Caudate nucleus (tissue), 63 donors: ENCODE measurements at places on chromosomes 6 and 20.

DNA sequence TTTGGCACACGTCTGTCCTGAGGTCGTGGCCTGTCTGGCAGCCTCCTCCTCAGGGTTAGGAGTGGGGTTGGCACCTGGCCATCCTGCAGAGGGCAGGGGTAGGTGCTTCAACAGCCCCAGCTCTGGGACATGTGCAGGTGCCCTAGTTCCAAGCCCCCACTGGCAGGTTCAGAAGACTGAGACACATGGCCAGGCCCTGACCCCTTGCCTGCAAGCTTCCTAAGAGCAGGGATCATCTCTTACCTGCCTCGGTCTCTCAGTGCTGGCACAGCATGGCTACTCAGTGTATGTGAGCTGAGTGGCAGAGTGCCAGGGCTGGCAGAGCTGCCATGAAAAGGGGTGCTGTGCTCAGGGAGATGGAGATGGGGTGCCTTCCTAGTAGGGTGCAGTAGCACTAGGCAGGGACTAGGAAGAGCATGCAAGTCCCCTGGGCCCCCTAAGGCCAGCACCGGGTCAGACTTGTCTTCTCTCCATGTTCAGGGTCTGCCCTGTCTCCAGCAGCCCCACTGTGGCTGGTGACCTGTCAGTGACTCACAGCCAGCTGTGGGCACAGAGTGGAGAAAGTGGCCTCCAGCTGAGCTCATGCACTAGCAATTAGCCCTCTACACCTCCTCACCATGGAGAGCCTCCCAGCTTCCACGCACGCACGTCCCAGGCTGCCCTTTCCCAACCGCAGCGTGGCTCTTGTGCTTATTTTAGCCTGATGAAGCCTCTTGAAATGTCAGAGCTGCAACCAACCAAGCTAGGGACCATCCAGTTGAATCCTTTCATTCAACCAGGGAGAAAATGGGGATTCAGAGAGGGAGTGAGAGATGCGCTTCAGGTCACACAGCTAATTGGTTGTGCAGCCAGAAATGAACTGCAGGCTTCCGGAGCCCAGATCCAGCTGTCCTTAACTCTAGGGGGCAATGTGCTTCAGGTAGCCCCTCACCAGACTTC lies 116.6 kb downstream of the MRPL14 start:
- DNase-seq, result no peak

- DNase-seq, result no peak
Measured at GRCh38 chr20:63234693-63235398, 859 bp upstream of the BIRC7 start.

- no peak for DNase-seq
Measured at GRCh38 chr6:41964201-41964887, 22.7 kb upstream of the CCND3 start.

DNA sequence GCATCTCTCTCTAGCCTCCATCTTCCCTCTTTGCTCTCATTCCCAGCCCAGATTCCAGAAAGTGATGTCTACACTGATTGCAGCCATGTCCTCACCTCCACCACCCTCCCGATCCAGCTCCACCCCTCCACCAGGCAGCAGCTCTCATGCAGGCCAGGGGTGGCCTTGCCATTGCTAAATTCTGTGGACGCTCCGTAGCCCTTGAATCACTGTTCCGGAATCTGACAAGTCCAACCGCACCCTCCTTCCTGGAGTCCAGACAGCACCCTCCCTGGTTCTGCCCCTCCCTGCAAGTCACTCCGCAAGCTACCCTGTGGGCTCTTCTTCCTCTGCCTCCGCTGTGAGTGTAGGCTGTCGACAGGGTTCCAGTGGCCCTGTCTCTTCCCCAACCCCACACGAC lies 26.2 kb downstream of the TNXB start:
- DNase-seq, result no peak

- no peak for DNase-seq
Measured at GRCh38 chr6:30960907-30961673, 20.3 kb downstream of the MUCL3 start.

- DNase-seq, result no peak
Measured at GRCh38 chr20:50133474-50134217, 19.9 kb downstream of the PEDS1 start.

- no peak for DNase-seq
Measured at GRCh38 chr20:59014680-59015389, 4.4 kb upstream of the TUBB1 start.

DNA sequence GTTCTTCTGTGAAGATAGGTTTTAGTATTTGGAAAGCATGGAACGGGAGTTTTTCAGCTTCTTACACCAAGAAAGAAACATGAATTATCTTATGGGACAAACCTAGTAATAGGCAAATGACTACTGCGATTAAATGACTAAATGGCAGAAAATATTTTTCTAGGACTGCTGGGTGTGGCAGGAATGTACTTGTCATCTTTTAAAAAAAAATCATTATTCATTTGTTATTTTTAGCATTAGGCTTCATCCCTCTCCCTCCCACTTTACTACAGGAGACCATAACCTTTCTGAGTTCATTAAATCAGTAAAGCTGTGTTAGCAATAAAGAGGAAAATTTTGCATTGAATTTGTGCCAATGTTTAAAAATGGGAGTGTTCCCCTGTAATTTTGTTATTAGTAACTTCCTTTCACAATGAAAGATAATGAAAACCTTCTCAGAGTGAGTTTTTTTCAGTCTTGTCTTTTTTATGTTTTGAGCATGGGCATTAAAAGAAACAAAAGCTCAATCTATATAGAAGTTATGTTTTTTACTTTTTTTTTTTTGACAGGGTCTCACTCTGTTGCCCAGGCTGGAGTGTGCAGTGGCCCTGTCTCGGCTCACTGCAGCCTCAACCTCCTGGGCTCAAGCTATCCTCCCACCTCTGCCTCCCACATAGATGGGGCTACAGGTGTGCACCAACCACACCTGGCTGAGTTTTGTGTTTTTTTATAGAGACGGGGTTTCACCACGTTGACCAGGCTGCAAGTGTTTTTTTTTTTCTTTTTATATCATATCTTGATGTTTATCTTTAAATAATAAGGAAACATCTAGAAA lies 105.6 kb upstream of the CLDN20 start:
- no peak for DNase-seq

GRCh38 chr6:166523782-166524559 lies 62.5 kb downstream of the RAMACL start:
- no peak for DNase-seq

GRCh38 chr20:60352017-60352416 lies 393.8 kb downstream of the CDH26 start:
- DNase-seq, result no peak

- DNase-seq, result no peak
Measured at GRCh38 chr6:129369737-129370136, 340.2 kb downstream of the ARHGAP18 start.

DNA sequence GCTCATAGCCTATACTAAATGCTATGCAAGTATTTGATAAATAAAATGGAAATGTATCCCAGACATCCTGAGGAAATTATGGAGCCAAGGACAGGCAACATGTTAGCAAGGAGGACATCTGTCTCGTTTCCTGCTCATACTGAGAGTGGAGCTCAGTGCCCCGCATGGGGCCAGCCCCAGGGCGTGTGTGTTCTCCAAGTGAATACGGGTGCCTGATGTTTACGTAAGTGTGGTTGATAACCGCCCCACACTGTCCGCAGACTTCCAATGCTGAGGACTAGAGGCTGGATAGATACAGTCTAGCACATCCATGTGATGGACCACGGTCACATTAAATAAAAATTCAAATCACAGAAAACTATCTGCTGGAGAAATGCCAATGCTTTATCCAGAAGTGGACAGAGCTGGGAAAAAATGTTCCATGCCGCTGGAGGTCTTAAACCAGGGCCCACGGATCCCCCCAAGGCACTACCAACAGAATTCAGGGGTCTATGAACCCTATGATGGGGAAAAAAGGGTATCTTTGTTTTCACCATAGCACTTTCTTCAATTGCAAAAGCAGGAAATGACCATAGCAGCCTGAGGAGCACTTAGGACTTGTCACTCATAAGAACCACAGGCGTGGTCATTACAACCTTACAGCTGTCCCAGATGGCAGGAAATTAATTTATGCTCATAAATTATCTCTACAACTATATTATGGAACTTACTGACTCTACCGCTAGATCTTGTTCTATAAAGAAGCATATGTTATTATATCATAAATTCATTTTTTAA lies 24.9 kb downstream of the TGM2 start:
- DNase-seq, result no peak

DNA sequence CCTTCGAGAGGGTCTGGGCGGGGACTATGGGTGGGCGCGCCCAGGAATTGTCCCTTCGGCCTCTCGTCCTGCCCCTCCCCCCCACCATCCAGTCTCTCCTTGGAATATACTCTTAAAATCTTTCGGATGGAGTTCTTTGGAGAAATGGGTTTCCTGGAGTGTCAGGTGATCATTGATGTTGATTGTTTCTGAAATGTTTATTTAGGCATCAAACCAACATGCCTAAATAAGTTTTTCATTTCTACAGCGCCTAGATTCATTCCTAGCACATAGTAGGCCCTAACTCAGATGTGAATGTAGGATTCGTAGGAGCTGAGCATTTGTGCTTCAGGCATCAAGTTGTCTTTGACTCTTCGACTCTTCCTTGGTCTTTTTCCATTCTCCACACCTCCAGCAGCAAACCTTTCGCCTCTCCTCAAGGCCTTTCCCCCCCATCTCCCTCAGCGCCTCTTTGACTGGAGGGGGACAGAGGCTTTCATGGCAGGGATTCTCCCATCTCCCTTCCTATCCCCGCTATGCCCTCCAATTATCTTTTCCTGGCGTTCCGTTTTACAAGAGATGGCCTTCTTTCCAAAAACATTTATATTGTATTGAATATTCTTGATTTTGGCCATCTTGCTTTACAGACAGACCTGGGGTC lies 610 bp downstream of the CASP8AP2 start:
- no peak for DNase-seq

DNA sequence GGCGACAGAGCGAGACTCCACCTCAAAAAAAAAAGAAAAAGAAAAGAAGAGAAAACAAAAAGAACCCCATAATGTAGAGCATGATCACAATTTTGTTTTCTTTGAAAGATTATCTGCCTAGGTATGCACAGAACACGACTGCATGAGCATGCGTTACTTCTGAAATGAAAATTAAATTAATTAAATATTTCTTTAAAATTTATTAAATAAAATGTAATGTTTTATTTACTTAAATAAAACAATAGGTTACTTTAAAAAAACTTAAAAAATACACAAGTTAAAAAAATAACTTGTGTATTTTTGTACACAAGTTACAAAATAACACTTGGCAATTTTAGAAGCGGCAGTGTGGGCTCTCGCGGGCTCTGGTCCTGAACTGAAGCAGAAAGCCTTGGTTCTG lies 107.8 kb downstream of the TFAP2A start:
- DNase-seq, result no peak

DNA sequence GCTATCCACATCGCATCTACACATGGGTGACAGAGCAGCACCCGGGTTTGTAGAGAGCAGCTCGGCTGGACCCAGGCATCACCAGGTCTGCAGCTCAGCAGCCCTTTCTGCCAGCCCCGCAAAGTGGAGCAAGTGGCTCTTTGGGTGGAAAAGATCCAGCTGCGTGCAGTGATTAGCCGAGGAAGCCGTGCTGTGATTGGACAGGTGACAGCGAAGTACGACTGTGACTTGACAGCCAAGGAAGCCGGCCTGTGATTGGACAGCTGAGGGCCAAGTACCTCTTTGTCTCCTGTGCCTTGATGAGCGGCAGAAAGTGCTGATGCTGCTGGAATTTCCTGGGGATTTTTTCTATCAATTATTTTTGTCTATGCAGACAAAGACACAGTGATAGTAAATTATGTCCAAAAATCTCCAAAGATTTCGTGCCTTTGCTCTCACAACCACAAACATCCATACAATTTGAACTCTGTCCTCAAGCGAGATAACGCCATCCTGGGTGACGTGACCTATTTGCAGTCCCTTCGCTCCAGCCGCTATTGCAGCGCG lies 62.3 kb upstream of the GPR31 start:
- no peak for DNase-seq

- DNase-seq, result no peak
Measured at GRCh38 chr6:150503586-150504339, 95.9 kb upstream of the PLEKHG1 start.

- DNase-seq, result no peak
Measured at GRCh38 chr6:56348578-56348977, 101.2 kb upstream of the COL21A1 start.

- DNase-seq, result no peak
Measured at GRCh38 chr20:51710361-51710894, 57.8 kb downstream of the ATP9A start.

DNA sequence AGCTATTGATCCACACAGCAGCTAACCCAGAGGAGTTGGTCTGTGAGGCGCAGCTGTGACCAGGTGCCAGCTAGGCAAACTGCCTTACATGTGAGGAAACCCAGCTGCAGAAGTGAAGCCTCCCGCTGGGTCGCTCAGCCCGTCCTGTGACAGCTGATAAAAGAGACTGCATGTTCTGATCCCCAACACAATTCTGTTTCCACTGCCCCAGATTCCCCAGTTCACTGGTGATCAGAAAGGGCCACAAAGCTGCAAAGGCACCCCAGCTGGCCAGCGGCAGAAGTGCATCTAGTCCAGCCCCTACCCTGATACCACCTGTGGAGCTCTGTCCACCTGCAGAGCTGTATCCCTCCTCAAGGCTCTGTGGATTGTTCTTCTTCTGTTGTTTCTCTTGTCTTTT lies 64.5 kb downstream of the CTNNBL1 start:
- DNase-seq, result no peak

- no peak for DNase-seq
Measured at GRCh38 chr20:47770935-47771334, 14.3 kb downstream of the SULF2 start.

- DNase-seq, result no peak
Measured at GRCh38 chr6:38319256-38320212, 320.2 kb downstream of the BTBD9 start.

DNA sequence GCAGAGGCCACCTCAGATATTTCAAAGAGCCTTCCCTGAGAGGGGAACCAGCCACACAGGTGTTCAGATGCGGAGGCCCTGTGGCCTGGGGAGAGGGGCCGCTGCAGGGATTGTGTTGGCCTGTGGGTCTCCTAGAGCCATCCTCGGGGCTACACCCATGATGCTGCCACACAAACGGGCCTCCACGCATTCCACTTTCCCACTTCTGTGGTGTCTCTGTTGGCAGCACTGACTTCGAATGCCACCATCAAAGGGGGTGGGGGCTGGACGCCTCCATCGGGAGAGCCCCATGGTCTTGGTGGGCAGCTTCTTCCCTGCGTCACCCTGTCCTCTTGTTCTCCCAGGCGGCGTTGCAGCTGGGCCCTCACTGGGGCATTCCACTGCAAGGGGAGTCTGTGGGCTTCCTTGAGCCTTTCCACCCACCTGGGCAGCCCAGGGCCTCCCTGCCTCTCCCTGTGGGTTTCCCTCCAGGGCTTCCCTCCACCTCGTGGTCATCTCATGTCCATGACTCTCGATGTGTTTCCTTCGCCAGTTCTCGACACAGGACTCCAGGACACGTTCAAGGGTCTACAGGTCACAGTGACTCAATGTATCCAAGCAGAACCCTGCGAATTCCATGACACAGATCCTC lies 145.5 kb downstream of the ERMARD start:
- DNase-seq, result no peak

DNA sequence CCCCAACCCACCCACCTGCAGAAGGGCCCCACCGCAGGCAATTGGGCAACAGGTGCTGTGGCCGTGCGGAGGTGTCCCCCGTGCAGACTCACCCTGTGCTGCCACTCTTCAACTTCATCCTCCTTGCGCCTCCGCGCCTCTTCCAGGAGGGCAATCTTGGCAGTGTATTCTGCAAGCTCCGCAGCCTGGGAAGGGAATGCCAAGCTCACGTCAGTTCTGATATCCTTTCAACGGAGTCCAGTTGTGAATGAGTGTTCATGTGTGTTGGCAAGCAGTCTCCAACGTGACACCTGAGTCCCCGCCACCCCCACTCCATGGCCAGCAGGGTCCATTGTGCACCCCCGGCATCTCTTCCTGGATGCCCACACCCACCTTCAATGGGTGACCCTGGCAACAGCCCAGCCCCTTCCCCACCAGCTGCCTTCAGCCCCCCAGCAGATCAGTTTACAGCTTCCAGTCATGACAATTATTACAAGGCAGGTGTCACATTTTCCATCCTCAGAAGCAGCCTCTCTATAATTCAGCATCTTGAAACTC lies 49.9 kb downstream of the EZR start:
- DNase-seq, result no peak
